ENCODE measurements at places on chromosomes 7 and 10. TPM values are rescaled to one million over a fixed set of nuclear protein-coding genes. Genes with fewer than 3 reads are reported as not detected.

The EBF3 gene
- not detected for polyA plus RNA-seq

The SCART1 gene
- polyA plus RNA-seq, result 1.6 TPM

The PLXNA4 gene
- polyA plus RNA-seq, result 6.5 TPM

The PPP1R9A gene
- 14.5 TPM for polyA plus RNA-seq

The MPP7 gene
- polyA plus RNA-seq, result 7.3 TPM

The CDHR3 gene
- polyA plus RNA-seq, result 16.7 TPM

The IL15RA gene
- polyA plus RNA-seq, result not detected

The ANKRD7 gene
- 0.43 TPM for polyA plus RNA-seq

The GATA3 gene
- not detected for polyA plus RNA-seq

The HSPA14 gene
- polyA plus RNA-seq, result 16.8 TPM

DNA sequence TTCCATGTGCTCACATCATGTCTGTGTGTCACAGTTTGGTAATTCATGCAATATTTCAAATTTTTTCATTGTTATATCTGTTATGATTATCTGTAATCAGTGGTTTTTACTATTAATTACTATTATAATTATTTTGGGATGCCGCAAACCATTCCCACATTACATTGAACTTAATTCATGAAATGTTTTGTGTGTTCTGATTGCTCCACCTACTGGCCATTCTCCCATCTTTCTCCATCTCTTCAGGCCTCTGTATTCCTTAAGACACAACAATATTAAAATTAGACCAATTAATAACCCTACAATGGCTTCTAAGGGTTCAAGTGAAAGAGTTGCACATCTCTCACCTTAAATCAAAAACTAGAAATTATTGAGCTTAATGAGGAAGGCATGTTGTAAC, 398.5 kb downstream of the PCDH15 start:
- peak; percentile 11 for DNase-seq

DNA sequence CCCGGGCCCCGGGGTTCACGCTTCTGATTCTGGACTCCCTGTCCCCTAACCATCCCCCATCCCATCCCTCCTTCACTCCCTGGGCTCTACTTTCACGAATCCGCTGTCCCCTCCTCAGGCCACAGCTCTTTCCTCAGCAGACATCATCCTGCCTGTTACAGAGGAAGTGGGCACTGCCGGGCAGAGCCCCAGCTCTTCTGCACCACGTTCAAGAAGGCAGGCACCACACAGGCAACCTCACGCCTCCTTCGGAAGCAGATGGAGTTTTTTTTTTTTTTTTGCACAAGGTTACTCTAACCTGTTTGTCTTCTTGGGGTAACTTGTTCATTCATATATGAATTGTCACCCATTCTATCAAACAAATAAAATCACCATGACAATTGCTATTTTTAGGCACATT, 17.9 kb upstream of the ZNF32 start:
- DNase-seq, result no peak

- DNase-seq, result no peak
Measured at GRCh38 chr10:17669185-17669872, 25.4 kb downstream of the STAM start.

- DNase-seq, result no peak
Measured at GRCh38 chr7:70298780-70299471, 700.7 kb downstream of the AUTS2 start.

GRCh38 chr10:8927705-8928104, 873.2 kb downstream of the GATA3 start:
- DNase-seq, result no peak

DNA sequence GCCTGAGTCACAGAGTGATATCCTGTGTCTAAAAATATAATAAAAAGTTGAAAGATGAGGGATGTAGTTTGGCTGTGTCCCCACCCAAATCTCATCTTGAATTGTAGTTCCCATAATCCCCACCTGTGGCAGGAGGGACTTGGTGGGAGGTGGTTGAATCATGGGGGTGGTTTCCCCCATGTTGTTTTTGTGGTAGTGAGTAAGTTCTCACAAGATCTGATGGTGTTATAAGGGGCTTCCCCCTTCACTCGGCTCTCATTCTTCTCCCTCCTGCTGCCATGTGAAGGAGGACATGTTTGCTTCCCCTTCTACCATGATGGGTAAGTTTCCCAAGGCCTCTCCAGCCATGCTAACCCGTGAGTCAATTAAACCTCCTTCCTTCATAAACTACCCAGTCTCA, 25.1 kb upstream of the UBE3C start:
- DNase-seq, result no peak

DNA sequence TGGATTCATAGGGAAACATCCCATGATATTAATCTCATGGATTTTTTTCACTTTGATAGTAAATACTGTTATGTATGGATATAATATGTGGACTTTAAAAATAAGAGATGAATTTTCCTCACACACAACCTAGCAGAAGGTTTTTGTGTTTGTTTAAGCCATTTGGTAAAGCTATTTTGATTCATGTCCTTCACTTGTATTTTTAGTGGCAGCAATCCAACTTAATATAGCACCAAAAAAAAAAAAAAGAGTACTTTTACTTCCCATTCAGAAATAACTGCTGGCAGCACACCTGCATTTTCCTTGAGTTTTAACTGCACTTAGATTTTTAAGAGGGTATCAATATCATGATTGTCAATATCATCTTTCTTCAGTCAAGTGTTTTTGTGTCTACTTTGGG, 60.0 kb downstream of the MCMBP start:
- DNase-seq, result no peak

- peak; percentile 35 for DNase-seq
Measured at GRCh38 chr7:80392229-80393169, 119.4 kb downstream of the GNAT3 start.
